ENCODE measurements at places on chromosomes 11 and 22. TPM values are rescaled to one million over a fixed set of nuclear protein-coding genes. Genes with fewer than 3 reads are reported as not detected.

The KCTD14 gene
- total RNA-seq = 0.27 TPM

The SOX10 gene
- total RNA-seq = not detected

The MUC5AC gene
- not detected for total RNA-seq

The GVQW3 gene
- 1.7 TPM for total RNA-seq

The C11orf91 gene
- not detected for total RNA-seq

The TALDO1 gene
- 327 TPM for total RNA-seq

The YPEL1 gene
- 0.88 TPM for total RNA-seq

GRCh38 chr11:112348480-112349029, 87.9 kb upstream of the PLET1 start:
- no peaks in the 10 kb centered on the region for H3K27me3 ChIP-seq
- no peak overlapping the region for H3K27ac ChIP-seq
- H3K4me1 ChIP-seq = peaks cover 5% of the 10 kb centered on the region
- no peak for DNase-seq

DNA sequence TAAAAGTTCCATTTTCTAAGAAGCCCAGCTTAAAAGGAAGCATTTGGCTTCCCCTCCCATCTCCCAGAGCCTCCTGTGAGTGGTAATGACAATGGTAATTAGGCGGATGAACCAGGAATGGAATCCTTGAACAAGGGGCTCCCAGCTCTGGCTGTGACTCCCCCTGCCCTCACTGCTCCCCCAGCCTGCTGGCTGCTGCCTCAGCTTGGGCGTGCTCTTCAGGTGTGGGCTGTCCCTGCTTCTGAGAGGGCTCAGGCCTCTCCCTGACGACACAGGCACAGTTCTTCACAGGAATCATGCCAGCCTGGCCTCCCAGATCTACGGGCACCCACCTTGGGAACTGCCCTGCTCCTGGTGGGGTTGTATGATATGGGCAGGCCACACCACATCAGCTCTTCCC, 81.7 kb upstream of the NARS2 start:
- no peak overlapping the region for H3K27ac ChIP-seq
- peaks cover 29% of the 10 kb centered on the region for H3K4me1 ChIP-seq
- H3K27me3 ChIP-seq = no peaks in the 10 kb centered on the region
- no peak for DNase-seq
- no peak overlapping the region for H3K4me3 ChIP-seq
- H3K36me3 ChIP-seq = no peaks in the 10 kb centered on the region

DNA sequence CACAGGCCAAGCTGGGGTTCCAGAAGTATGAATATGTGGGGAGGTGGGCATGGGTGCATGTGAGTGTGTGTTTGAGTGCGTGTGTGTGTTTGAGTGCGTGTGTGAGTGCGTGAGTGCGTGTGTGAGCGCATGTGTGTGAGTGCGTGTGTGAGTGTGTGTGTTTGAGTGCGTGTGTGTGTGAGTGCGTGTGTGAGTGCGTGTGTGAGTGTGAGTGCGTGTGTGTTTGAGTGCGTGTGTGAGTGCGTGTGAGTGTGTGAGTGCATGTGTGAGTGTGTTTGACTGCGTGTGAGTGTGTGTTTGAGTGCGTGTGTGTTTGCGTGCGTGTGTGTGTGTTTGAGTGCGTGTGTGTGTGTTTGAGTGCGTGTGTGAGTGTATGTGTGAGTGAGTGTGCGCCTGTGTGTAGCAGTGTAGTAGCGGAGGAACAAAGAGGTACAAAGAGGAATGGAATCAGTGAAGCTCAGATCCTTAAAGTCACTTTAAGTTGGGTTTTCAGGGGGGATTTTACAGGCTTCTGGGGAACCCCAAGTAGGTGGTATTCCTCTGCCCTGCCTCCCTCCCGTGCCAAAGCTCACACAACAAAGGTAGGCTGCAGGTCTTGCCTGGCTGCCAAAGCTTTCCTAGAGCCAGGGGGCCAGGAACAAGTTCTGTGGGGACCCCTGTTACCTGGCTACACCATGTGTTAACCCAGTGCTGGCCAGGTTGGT, 137.1 kb downstream of the KIRREL3 start:
- H3K4me1 ChIP-seq = no peaks in the 10 kb centered on the region
- DNase-seq = no peak
- H3K4me3 ChIP-seq = no peak overlapping the region
- H3K36me3 ChIP-seq = no peaks in the 10 kb centered on the region
- H3K27ac ChIP-seq = no peak overlapping the region

- no peak overlapping the region for H3K4me3 ChIP-seq
- no peaks in the 10 kb centered on the region for H3K36me3 ChIP-seq
- DNase-seq = peak; percentile 39
- H3K27me3 ChIP-seq = no peaks in the 10 kb centered on the region
Observed at GRCh38 chr11:117458275-117459122, 130.8 kb downstream of the CEP164 start.

GRCh38 chr22:18056161-18056666, 21.6 kb upstream of the PEX26 start:
- H3K27ac ChIP-seq = no peak overlapping the region
- H3K4me1 ChIP-seq = no peaks in the 10 kb centered on the region
- no peak for DNase-seq

DNA sequence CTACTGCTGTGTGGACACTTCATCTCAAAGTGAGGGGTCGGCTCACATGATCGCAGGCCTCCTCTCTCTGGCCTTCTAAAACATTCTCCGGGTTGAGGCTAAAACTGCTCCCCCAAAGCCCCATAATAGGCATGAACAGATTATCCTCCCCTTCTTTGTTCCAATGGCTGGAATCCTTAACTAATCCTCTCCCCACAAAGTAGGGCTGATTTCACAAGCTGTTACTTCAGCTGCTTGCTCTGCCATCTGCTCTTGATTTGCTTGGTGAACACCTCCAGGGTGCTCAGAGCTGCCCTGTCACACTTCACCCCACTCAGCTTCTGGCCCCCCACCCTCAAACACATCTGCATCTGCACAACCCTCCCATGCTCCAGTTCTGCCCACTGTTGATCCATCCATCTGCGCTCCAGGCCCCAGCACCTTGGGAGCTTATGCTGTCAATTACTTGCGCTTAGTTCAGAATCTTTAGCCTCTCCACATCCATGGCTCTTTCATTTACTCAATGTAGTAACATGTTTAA, 173.1 kb upstream of the API5 start:
- H3K27ac ChIP-seq = no peak overlapping the region
- H3K36me3 ChIP-seq = no peaks in the 10 kb centered on the region
- H3K4me3 ChIP-seq = no peak overlapping the region
- no peak for DNase-seq

DNA sequence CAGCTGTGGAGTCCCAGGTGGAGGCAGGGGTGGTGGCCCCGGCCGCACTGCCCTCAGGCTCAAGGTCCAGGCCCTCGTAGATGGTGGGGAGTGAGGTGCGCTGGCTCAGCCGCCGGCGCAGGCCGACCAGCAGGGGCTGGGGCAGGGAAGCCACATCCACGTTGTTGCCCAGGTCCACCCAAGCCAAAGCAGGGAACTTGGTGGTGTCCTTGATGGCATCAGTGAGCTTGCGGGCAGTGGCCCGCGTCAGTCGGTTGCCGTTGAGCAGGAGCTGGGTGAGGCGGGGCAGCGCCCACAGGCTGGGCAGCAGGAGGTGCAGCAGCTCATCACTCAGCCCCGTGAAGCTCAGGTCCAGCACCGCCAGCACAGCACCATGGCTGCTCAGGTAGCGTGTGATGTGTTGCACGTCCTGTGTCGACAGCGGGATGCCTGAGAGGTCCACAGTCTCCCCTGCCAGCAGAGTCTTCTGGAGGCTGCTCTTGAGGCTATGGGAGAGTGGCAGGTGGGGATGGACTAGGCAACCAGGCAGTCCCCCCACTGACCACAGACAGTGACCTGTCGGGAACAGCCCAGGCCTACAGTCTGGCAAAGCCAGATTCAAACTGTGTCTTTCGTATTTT, 6.8 kb downstream of the LRRC75B start:
- H3K27me3 ChIP-seq = peaks cover 4% of the 10 kb centered on the region
- no peaks in the 10 kb centered on the region for H3K36me3 ChIP-seq
- no peak for DNase-seq
- no peaks in the 10 kb centered on the region for H3K4me1 ChIP-seq
- no peak overlapping the region for H3K4me3 ChIP-seq
- H3K27ac ChIP-seq = no peak overlapping the region

GRCh38 chr22:33227791-33228190, 169.6 kb upstream of the SYN3 start:
- no peak for DNase-seq
- no peak overlapping the region for H3K4me3 ChIP-seq
- H3K4me1 ChIP-seq = no peaks in the 10 kb centered on the region
- H3K27me3 ChIP-seq = no peaks in the 10 kb centered on the region
- H3K27ac ChIP-seq = no peak overlapping the region
- H3K36me3 ChIP-seq = peaks cover 5% of the 10 kb centered on the region

DNA sequence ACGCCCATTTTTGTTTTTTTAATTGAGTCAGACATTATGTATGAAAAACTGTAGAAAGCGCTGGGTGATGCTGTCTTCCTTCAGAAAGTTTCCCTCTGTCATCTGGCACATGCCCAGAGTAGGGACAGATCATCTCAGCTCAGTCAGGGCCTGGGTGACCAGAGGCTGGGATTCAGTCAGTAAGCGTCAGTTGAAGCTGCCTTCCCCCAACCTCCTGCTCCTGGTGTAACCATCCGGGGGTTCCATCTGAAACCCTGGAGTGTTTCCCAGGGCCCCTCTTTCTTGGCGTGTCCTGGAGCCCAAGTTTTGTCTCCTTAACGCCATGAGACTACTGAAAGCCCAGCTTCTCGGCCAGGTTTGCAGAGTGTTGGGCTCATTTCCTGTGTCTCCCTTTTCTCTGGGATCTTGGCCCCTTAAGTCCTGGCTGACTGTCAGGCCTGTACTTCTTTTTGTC, 10.7 kb downstream of the PPFIA1 start:
- H3K4me3 ChIP-seq = no peak overlapping the region
- peaks cover 49% of the 10 kb centered on the region for H3K36me3 ChIP-seq
- DNase-seq = no peak
- H3K27me3 ChIP-seq = no peaks in the 10 kb centered on the region
- H3K4me1 ChIP-seq = peaks cover 9% of the 10 kb centered on the region

DNA sequence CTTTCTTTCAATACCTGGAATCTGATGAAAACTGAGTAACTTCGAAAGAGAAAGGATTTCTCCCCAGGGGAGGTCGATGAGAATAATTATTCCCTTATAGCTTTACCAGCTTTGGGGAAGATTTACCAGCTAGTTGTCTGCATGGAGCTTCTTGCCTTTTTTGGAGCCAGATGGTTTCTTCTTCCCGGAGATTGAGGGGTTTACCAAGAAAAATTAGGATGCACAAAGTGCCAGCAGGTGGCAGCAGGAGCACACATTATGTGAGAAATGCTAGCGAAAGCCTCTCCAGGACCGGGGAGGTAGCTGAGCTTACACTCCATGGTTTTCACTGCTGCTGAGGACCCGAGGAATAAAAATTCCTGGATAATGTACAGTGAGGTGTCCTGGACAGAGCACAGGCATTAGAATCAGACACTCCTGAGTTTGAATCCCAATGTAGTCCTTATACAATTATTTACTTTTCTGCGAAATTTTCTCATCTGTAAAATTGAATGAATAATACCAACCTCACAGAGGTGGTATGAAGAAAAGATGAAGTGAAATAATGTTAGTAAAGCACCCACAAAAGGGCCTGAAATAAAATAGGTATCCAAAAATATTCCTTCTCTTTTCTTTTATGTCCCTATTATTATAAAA, 46.0 kb upstream of the PARVA start:
- H3K36me3 ChIP-seq = no peaks in the 10 kb centered on the region
- H3K4me1 ChIP-seq = peaks cover 3% of the 10 kb centered on the region
- H3K27ac ChIP-seq = no peak overlapping the region

All from activated naive CD4-positive, alpha-beta T cell treated with anti-CD3 and anti-CD28 coated beads for 36 hours (primary cell).